ENCODE measurements at places on chromosomes 4 and X.

GRCh38 chr4:56048702-56049431 lies 100.1 kb downstream of the CEP135 start:
- DNase-seq, result no peak

GRCh38 chr4:137825505-137825904 lies 293.2 kb upstream of the PCDH18 start:
- no peak for DNase-seq

DNA sequence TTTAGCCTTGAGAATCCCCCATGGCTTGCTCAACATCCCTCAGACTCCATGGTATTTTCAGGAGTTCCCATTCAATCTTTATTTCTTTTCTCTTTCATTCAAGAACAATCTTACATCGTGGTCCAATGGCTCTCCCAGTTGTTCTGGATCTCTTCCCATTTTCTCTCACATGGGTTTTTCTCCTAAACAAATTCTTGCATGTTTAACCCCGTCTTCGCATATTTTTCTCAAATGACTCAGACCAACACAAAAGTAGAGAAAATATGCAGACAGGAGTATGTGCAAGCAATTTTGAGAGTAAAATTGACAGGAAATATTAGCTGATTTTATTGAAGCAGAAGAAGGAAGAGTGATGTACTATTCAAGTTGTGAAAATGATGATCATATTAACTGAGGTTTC lies 396.4 kb upstream of the TRAM1L1 start:
- DNase-seq, result no peak

GRCh38 chrX:114800719-114801118 lies 216.7 kb downstream of the IL13RA2 start:
- DNase-seq, result no peak

- DNase-seq, result no peak
Measured at GRCh38 chr4:43296946-43297528, 404.5 kb downstream of the GRXCR1 start.

- DNase-seq, result no peak
Measured at GRCh38 chr4:181468451-181468850, 774.8 kb upstream of the TENM3 start.

- DNase-seq, result no peak
Measured at GRCh38 chrX:70455366-70456202, 10.9 kb downstream of the DLG3 start.

DNA sequence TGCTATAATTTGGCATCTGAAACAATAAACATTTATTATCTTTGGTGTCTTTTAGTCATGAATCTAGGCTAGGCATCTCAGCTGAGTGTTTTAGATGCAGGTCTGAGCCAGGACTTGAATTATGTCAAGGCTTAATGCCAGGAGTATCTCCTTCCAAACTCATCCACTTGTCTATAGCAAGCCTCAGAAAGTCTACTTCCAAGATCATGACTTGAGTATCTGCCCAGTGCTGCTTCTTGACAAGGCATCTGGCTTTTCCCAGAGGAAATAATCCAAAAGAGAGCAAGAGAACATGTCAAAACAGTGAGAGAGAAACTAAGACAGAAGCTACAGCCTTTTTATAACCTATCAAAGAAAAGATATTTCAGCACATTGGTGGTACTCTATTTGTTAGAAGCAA lies 1052.1 kb upstream of the PCDH10 start:
- DNase-seq, result no peak

DNA sequence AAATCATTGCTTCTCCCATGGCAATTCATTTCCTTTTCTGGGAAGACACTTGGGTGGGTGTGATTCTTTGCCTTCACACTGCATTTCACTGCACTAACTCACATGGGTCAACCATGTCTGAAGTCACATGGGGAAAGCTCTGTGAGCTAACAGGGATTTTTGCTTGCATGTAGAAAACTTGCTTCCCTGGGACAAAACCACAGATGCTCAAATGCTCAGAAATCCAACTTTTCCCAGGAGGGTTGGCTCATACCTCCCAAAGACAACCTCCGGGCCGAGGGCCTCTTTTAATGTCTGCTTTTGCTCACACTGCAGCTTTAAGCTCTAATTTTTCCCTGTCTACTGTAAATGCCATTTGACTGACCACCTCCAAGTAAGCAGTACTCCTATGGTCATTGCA lies 1695.2 kb downstream of the STIM2 start:
- no peak for DNase-seq

DNA sequence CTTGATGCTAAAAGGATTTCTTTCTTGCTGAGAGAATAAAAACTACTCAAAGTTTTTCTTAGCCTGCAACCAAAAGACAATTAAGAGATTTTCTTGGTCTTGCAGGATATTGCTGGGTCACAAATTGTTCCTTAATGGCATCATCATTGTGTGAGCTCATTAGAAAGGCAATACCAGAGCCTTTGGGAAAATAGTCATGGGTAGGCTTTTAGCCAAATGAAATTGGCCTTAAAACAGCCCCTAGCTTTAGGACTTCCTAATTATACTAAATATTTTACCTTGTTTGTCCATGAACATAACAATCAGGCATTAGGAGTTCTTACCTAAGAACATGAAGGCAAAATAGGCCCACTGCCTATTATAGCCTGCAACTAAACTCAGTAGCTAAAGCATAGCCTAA lies 10.4 kb upstream of the FAM13A start:
- DNase-seq, result no peak

GRCh38 chr4:82792912-82793649 lies 5.5 kb downstream of the SCD5 start:
- no peak for DNase-seq

DNA sequence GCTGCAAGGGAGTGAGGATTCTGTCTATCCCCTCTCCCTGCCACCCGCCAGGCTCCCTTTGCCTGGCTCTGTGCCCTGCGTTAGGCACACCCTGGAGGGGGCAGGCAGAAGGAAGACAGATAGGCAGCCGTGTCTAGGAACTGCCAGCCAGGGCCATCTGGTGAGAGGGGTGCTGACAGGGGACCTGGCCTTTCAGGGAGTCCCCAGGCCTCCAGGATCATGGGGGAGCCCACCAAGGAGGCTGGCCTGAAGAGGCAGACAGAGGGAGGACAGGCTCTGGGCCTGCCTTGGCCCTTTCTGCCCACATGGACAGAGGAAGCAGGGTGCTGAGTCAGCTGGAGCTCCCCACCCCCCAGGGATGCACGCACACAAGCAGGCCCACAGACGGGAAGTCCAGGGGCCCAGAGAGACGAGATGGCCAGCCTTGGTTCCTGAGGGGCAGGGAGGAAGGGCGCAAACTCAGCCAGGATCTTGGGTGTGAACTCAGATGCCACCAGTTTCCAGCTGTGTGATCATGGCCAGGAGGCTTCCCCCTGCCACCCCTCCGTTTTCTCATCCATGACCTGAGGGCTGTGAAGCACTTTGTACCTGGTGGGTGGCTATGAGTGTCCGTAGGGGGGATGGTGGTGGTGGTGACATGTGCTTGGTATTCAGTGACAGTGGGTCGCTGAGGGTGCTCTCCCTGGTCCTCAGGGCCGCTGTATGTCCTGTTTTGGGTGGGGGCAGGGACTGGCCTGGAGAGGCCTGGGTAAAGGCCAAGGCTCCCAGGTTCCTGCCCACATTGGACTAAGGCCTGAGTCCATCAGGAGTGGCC lies 1.8 kb downstream of the SH3BP2 start:
- no peak for DNase-seq

DNA sequence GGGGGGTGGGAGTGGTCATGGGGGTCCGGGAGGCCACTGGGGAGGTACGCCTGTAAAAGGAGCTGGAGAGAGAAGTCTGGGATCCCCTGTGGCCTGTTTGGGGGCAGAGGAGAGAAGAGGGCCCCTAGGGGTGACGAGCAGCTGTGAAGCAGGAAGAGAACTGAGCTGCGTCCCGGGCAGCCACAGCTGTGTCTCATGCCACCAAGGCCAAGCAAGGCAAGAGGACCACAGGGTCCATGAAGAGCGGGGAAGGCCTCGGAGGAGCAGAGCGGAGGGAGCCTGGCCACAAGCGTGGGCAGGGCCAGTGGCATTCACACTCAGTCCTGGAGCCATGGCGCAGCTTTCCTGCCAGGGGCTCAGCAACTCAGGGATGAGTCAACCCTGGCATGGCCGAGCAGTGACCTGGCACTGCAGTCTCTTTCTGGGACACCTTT lies 13.6 kb upstream of the NAT8L start:
- DNase-seq, result no peak

DNA sequence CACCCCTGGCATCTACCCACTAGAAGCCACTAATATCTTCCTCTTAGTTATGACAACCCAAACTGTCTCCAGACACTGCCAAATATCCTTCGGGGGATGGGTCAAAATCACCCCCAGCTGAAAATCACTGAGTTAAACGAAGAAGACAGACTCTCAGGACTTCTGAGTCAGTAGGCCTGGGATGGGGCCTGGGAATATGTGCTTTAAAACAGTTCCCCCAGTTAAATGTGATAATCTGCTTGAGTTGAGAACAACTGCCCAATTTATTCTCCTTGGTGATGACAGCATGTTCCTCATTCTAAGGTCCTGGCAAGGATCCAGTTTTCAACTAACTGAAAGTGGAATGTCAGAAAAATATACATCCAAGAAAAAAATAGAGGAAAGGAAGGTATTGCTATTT lies 52.4 kb downstream of the CBLL2 start:
- DNase-seq, result no peak

DNA sequence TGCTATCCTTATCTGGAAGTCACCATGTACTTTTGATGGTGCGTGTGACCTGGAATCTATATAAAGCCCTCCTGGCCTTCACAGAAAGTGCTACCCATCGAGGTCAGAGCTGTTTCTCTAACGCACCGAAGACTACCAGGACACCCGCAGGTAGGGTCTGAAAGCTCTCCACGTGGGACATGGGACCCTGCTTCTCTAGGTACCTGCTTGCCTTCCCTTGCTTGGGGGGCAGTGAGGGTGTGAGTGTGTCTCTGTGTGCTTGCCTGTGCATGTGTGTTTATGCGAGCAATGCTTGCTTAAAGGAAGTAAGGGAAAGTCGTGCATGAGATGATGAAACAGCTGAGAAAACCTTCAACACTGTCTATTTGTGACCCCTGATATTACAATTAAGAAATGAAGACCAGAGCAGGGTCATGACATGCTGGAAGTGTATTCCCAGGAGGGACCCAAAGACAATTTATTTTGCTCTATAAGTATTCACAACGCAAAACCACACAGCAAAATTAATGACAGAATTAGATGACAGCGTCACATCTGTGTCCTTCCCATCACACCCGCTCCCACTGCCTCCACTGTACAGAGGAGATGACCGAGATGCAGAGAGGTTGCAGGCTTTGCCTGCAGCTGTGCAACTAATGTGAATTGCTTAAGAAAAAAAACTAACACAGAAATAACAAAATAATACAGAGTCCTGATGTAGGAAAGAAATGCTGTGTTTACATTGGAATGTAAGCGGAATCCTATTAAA lies 76.4 kb upstream of the HELT start:
- DNase-seq, result no peak

DNA sequence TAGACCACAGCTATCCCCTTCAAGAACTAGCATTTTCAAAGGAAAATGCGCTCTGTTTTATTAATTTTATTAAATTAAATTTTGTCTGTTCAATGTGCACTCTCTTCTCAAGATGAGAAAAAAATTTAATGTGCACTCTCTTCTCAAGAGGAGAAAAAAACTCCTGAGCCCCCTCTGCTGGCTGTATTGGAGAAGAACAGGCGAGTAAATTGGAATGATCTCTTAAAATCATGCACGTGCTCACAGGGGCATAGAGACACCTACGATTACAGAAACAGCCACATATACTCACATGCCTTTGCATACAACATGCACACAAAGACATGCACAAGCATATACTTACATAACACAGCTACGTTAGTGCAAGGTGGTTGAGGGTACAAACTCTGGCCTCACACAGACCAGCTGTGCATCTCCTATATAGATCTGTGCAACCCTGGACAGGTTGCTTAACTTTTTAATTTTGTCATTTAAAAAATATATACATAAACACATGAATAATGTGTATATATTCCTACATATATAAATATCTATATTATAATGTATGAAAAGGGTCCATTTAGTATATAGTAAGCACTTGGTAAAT lies 176.2 kb upstream of the CXorf66 start:
- DNase-seq, result peak; percentile 13

GRCh38 chr4:101599620-101600019 lies 190.9 kb upstream of the BANK1 start:
- no peak for DNase-seq

GRCh38 chr4:5118994-5119835 lies 67.9 kb downstream of the STK32B start:
- DNase-seq, result no peak

DNA sequence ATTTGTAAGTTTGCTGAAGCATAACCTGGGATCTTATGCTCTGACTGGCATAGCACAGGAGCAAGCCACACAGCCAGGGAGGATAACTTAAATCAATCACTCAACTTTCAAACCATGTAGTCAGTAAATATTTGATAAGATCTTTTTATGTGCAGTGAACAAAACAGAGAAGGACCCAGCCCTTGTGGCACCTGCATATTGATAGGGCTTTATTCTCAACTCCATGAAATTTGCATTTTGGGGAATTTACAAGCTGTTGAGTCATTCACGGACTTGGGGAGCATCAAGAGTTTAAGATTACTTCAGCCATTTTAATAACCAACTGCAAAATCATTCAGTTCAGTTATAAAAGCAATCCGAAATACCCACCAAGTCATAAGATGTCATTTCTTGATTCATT lies 122.6 kb downstream of the COMMD8 start:
- DNase-seq, result no peak

DNA sequence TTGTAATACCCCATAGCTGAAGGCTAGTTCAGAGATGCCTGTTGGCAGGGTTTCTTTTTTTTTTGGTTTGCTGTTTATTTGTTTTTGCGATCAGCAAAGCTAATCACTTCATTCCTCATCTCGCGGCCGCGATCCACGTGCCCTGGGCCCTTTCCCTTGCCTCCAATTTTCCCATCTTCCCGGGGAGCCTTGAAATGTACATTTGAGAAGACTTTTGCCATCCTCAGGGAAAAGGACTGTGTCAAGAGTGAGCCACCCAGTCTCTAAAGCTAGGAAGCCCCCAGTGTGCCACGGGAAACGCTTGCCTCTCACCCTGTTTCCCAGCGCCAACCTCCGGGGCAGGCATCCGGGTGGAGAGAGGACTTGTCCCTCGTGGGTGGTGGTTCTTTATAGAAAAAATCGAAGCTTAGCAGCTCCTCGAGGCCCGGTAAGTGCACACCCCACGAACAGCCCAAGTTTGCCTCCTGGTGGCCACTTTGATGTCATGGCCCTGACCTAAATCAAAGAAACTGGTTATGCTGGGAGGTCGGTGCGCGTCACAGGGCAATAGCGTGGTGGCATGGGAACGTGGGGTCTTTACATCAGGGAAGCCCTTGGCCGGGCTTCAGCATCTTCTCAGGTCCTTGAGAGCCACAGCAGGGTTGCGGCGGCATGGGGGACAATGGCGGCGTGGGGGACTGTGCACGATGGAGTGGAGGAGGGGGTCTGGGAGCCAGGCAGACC lies 42.0 kb downstream of the MAP7D3 start:
- peak; percentile 48 for DNase-seq

- no peak for DNase-seq
Measured at GRCh38 chr4:112156112-112156511, 10.9 kb downstream of the FAM241A start.

DNA sequence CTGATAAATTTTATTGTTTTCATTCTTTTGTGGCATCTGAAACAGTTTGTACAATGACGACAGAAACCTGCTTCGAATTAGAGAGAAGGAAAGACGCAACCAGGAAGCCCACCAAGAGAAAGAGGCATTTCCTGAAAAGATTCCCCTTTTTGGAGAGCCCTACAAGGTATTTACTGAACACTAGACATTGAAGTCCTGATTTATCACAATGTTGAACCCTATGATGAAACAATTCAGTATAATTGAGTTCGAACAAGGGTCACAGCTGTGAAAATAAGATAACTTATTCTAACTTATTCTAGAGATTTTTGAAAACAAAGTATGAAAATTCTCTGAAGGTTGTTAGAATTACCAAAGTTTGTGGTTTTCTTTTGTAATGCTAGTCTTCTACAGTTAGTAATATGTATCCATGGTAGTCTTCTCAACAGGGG lies 111.3 kb downstream of the AFF1 start:
- DNase-seq, result no peak
